COLO829 (cell line): ENCODE measurements at places on chromosomes 11 and 22.

GRCh38 chr22:36124666-36125065, 35.9 kb downstream of the APOL3 start:
- no peak for DNase-seq

GRCh38 chr11:78149646-78150045, 10.2 kb upstream of the ALG8 start:
- no peak for DNase-seq

GRCh38 chr11:91219535-91219934, 996.7 kb upstream of the CHORDC1 start:
- no peak for DNase-seq

DNA sequence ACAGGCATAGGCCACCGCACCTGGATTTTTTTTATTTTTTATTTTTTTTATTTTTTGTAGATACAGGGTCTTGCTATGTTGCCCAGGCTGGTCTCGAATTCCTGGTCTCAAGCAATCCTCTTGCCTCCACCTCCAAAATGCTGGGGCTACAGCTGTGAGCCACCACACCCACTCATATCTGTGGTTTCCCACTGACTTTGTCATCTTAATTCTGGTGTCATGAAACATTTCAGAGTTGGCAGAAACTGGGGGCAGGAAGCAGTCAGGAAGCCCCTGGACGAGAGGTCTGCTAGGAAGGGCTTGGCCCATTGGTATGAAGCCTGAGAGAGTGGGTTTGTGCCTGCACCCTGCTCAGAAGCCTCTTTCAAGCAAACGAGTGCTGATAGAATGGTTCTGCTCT, 49.1 kb downstream of the COMMD9 start:
- no peak for DNase-seq

DNA sequence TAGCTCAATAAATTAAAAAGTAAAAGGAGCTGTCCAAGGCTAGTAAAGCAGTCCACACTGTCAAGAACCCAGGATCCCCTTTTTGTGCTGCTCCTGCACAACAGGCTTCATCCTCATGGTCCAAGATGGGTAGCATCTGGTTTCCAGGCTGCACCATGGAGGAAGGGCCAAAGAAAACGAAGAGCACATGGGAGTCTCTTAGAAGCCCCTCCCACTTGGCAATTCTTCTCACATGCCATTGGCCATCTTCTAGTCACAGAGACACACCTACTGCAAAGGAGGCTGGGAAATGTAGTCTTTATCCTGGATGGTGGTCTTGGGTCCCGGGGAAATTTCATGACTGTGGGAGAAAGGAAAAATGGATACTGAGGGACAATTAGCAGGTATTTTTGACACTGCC, 37.8 kb downstream of the PRR5L start:
- no peak for DNase-seq

- DNase-seq: no peak
These were observed 28.8 kb downstream of the FLRT1 start for GRCh38 chr11:64064374-64065140.

DNA sequence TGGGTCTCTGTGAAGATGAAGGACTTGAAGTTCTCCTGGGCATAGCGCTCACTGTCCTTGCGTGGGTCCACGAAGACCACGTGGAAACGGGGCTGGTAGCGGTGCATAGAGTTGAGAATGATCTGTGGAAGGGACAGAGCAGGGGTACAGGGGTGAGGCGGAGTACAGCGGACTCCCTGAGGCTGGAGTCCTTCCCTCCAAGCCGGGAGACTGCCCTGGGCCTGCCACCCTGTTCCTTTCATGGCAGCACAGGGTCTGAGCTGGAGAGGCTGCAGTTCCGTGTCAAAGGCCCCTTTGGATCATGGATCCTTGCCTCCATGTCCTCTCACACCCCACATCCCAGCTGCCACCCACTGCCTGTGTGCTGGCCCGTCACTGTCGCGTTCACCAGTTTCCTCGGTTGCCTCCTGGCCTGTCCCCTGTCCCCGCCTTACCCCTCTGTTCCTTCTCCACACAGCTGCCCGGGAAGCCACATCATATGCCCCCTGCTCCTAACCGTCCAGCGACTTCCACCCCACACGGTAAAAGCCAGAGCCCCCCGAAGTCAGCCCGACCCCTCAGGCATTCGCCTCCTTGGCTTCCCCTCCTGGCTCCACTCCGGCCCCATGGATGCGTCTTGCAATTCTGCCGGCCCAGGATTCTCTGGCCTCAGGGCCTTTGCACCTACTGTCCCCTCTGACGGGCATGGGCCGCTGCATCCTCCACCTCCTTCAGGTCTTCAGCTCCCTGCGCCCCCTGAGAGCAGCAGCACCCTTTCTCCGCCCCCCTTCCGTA, 3.4 kb upstream of the NUDT8 start:
- DNase-seq: no peak

DNA sequence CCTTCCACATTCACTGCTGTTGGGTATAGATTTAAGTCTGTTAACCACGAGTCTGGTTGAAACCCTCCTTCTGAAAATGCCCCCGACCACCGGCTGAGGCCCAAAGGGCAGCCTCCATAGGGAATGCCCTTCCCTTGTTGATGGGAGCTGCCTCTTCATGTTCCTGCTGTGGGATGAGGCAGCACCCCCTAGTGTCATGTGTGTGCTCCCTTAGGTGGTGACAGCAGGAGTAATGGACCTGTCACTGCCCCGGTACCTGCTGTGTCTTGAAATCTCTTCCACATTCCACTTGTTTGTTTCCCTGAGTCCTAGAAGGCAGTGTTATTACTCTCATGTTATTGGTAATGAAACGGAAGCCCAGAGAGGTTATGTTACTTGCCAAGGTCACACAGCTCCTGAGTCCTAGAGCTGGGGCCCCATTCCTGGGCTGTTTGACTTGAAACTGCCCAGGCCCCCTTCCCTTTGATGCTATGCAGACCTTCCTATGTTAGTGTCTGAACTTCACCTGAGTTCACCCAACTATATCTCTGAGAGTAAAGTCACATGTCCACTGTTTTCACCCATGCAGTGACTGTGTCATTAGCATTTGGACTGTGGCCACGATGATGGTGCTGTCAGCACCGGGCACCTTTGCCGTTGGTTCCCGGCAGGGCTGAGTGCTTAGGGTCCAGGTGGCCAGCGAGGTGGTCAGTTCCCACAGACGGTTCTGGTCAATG, 234.3 kb downstream of the TBC1D22A start:
- no peak for DNase-seq

DNA sequence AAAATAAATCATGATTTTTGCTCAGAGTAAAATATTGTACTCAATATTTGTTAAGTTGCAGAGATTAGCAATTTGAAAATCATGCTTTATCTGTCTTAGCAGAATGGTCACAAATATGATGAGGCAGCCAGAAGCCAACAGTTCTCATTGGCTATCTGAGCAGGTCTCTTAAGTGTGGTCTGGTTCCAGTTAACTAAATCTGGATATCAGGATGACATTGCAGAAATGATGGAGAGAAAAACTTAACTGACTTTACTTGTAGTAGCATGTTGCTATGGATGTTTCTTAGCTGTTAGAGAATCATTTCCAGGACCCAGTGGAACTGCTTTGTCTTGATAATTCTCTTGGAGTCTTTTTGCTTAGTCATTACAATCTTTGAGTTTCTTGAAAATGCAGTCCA, 1070.3 kb downstream of the JRKL start:
- DNase-seq: no peak

DNA sequence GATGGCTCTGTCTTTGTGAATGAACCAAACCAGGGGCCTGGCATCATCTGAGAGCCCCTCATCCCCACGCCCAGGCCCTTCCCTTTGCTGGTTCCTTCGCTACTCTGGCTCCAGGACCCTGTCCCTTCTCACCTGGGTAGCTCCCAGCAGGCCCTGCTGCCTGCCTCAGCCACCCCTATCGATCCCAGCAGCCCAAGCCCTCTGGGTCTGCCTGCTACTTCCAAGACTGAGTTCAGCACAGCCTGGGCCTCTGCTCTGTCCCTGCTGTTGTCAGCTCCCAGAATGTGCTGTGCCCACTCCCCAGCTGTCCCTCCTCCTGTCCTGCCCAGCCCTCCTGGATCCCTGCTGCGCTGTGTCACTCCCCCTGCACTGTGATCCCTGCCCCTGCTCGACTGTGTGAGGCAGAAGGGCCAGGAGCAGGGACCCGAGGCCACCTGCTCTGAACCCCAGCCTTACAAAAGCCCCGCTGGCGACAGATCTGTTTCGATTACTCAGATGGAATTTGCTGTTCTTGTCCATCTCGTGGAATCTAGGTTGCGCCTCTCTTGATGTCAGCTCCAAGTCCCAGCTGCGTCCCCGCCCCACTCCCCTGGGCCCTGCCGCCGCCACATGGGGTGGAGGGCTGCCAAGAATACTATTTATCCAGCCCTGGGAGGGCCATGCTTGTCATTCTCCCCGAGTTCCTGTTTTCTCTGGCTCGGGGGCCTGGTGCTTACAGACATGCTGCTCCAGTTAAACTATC, 13.0 kb downstream of the MRPL21 start:
- DNase-seq: no peak

- no peak for DNase-seq
These were observed 10.1 kb upstream of the HTR3B start for GRCh38 chr11:113894421-113894996.

DNA sequence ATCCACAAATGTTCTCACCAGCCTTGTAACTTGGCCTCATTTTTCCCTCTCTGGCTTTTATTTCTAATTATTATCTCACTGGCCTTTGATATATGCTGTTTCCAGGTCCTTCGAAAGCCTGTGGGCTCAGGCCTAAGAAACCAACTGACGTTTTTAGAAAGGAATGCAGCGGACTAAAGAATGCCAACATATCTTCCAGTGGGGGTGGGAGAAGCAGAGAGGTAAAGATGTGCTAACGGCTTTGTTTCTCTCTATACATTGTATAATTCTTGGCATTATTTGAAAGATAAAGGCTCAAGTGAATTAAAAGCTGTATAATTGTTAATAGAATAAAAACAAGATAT, 28.2 kb downstream of the OR6Q1 start:
- no peak for DNase-seq

- DNase-seq: no peak
These were observed 75.2 kb upstream of the KIRREL3 start for GRCh38 chr11:127075758-127076157.

- no peak for DNase-seq
These were observed 29.2 kb downstream of the PDGFB start for GRCh38 chr22:39215426-39216142.

- no peak for DNase-seq
These were observed 3.8 kb upstream of the GGA1 start for GRCh38 chr22:37604875-37605274.

DNA sequence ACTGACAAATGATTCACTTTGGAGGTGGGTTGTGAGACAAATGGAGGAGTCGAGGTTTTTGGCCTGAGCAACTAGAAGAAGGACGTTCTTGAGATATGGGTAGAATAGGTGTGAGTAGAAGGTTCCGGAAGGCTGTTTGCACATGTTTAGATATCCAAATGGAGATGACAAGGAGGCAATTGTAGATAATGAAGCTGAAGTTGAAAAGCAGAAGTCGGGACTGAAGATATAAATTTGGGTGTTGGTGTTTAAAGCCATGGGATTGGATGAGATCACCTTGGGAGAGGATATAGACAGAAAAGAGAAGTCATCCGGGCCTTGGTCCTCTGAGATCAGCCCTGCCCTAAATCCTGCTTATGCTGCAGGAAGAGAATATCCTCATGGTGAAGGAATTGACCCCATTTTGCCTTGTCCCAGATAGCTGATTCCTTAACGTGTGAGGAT, 75.5 kb upstream of the CD44 start:
- no peak for DNase-seq

- no peak for DNase-seq
These were observed 38.2 kb upstream of the NARS2 start for GRCh38 chr11:78612721-78613377.

DNA sequence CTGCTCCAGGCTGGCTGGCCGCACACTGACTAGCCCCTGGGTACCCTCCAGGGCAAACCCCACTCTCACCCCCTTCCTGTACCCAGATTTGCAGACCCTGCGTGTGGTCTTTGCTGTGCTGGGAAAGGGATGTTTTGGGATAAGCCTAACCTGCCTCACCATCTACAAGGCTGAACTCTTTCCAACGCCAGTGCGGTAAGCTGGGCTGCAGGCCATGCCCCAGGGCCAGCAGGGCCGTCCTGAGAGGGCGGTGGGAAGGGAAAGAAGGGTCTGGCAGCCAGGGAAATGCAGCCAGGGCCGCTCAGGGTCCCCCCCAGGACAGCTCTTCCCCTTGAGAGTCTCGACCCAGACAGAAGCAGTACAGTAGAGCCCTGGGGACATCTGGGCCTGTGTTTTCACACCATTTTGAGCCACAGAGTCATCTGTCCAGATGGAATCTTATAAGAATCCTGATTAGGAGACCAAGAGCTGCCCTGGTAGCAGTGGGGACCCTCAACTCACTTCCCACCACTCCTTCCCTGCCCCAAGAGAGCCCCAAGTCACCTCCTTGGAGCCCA, 22.4 kb upstream of the SLC22A12 start:
- DNase-seq: no peak

GRCh38 chr22:19745155-19746101, 15.2 kb upstream of the TBX1 start:
- no peak for DNase-seq

GRCh38 chr11:131146827-131147490, 223.5 kb upstream of the NTM start:
- DNase-seq: no peak

DNA sequence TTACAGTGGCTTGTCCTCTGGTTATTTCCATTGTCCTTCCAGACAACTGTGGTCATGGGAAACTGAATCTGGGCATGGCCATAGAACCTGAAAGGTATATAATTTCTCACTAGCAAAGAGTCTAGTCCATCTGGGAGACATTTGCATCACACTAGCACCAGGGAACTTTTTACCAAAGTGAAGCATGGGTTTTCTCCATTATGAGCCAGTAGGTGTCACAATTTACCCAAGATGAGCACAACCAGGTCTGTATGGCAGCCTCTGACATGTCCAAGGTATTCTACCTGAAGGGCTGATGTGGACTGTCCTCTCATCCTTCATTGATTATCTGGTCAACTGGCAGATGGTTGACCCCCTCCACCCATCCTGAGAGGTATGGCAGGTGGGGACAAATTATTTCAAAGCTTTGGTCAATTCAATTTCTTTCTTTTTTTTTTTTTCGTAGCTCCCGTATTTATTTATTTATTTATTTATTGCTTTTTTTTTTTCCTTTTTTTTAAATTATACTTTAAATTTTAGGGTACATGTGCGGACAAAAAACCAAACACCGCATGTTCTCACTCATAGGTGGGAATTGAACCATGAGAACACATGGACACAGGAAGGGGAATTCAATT, 425.9 kb downstream of the TMEM135 start:
- DNase-seq: peak; percentile 37

- DNase-seq: peak; percentile 59
These were observed 23.9 kb upstream of the MICAL2 start for GRCh38 chr11:12086271-12087074.

GRCh38 chr11:22449441-22449840, 111.3 kb downstream of the SLC17A6 start:
- DNase-seq: no peak

DNA sequence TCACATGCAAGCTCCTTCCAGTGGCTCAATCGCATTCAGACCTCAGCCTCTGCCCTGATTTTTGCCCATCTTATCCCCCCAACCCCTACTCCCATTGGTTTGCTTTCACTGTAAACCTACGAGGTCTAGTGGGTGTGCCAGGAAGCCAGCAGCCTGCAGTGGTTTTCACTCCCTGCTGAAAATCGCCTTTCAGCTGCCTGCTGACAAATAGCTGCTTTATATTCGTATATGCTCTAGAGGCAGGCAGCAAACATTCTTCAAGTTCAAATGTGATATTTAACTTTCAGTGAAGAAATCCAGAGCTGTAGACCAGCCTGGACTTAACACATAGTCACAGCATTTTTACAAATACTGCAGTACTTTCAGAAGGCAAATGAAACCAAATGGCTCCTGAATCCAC, 92.8 kb upstream of the APOA1 start:
- no peak for DNase-seq
